ENCODE measurements at places on chromosomes 3 and 15.

- no peak for DNase-seq
Measured at GRCh38 chr15:38961931-38962330, 397.3 kb upstream of the RASGRP1 start.

- DNase-seq = no peak
Measured at GRCh38 chr3:117688583-117688982, 979.0 kb downstream of the TUSC7 start.

GRCh38 chr3:45164056-45164455, 17.9 kb upstream of the CDCP1 start:
- DNase-seq = no peak

DNA sequence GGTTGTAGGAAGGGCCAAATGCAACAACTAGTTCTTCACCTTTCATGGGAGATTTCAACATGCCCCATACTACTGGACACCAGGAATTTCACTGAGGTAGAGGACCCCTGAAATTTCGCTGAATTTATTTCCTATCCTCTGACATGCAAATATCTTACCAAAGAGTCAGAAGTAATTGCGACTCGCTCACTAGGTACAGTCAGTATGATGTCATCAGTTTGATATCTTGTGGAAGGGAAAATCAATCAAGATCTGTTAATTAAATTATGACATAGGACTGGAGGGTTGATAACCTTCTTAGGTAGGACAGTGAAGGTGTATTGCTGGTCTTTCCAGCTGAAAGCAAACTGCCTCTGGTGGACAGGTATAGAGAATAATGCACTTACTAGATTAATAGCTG, 74.9 kb upstream of the TNIK start:
- no peak for DNase-seq

GRCh38 chr3:105853801-105854432, 14.9 kb downstream of the CBLB start:
- DNase-seq = no peak

DNA sequence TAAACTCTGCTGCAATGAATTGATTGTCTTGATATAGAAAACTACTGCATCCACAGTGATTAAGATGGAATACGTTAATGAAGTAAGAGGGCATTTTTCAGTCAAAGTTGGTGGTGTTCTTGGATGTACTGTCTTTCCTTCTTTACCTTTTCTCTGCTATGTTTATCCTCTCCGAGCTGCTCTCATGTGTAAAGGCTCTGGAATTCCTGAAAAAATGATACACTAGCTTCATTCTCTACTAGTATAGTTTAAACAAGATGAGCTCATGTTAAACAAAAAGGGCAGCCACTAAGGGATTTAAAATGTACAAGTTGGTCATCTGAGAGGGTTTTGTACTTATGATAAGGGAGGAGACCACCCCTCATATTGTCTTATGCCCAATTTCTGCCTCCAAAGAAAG, 504.6 kb upstream of the NECTIN3 start:
- DNase-seq = no peak

DNA sequence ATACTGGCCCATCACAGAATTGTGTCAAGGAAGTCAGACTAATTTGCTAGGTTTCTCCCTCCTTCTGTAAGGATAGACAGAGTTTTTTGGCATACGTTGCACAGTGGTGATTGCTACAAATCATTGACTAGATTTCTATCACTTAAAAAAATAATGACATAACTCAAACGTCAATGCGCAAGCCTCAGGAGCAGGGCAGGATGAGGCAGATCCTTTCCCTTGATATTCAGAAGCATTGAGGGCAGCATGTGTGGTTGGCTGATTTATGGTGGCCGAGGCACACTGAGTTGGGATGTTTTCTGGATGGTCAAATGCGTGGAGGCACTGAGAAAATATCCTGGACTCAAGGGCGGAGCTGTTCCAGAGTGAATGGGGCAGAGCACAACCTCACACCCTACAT, 14.4 kb downstream of the THSD4 start:
- no peak for DNase-seq

All from stimulated activated CD4-positive, alpha-beta T cell treated with anti-CD3 and anti-CD28 coated beads, TNF-alpha, amount 100 ng/mL, for 48 hours (primary cell).